ENCODE measurements at places on chromosomes 1 and 21.

DNA sequence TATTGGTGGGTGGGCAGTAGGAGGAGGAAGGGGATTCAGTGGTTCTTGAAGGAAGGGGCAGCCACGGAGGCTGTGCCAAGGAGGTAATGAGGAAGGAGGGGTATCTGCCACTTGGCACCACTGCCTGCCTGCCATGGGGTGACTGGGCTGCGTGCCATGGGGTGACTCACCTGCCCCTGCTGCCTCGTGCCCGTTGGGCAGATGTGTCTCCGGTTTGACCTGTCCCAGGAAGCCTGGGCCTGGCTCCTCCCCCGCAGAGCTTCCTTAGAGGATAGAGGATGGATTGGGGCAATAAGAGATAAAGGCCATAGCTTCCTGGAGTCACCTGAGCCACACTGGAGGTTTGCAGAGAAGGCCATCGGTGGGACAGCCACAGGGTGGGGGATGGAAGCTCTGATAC lies 1.7 kb downstream of the PADI3 start:
- DNase-seq, result no peak

GRCh38 chr21:41133874-41134522 lies 34.0 kb upstream of the BACE2 start:
- DNase-seq, result no peak

DNA sequence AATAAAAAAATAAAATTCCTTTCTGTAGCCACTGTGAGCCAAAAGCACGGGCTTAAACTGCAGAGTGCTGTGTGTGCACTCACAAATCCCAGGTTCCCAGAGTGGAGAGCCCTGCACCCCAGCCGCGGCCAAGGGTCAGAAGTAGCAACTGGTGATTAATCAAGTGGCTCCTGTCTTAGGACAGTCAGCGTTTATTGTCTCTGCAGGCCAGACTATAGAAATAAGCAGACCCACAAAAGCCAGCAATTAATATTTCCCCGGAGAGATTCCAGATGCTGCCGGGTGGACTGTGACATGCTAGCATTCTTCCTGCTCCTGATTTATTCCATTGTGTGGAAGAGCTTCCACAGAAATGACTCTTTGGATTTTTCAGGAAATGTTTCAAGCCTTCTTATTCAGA lies 412.2 kb downstream of the KIF26B start:
- DNase-seq, result no peak

DNA sequence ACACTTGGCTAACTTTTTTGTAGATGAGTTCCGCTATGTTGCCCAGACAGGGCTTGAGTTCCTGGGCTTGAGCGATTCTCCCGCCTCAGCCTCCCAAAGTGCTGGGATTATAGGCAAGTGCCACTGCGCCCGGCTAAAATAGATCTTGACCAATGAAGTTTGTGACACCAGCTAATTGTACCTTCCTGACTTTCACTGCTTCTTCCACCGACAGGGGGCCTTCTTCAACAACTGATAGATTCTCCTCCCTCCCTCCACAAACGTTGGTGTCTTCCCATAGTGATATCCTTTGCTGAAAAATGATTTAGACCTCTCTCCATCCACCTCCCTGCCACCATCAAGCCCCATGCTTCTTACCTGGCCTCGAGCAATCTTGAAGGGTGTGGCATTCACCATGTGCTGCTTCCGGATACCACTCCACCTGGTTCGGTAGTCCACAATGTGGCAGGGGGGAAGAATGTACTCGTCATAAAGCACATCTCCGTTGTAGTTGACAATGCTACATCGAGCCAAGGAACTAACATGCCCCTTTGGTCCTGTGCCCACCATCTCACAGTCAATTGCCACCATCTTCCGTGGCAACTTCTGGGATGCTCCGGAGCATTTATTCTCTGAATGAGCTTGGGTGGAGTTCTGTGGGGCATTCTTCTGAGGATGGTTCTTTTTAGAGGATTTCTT lies 1.6 kb upstream of the METTL25B start:
- DNase-seq, result peak; percentile 16

DNA sequence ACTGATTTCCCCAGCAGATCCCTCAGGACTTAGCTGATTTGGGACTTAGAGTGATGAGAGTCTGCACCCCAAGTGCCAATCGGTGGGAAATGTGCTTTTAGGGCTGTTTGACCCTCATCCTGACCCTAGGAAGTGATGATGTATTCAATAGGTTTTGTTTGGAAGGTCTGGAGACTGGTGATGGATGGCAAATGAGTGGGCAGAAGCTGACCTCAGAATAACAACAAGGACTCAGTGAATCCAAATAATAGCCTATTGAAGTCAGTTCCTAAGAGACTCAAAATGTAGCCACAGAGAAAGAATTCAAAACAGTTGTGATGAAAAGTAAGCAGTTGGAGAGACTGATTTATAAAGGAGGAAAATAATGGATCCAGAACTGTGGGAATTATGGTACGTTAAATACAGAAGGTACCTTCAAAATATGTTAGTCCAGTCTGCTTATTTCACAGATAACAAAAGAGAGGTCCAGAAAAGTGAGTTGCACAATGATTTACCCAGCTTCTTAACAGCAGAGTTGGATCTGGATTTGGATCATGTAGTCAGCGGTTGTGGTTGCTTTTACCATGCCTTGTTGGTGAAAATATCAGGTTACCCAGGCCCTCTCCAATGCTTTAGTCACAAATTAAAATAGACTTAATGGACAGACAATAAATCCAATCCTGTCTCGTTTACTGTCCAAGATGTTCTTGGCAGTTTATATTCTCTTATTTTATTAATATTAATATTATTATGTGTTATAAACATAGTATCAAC lies 123.0 kb upstream of the PTBP2 start:
- no peak for DNase-seq

- DNase-seq, result no peak
Measured at GRCh38 chr1:72915581-72915980, 633.2 kb upstream of the NEGR1 start.

GRCh38 chr1:195933835-195934234 lies 674.4 kb downstream of the KCNT2 start:
- no peak for DNase-seq

- DNase-seq, result no peak
Measured at GRCh38 chr1:29912425-29912824, 676.1 kb downstream of the PTPRU start.

GRCh38 chr1:170583186-170583585 lies 51.2 kb downstream of the GORAB start:
- DNase-seq, result no peak

DNA sequence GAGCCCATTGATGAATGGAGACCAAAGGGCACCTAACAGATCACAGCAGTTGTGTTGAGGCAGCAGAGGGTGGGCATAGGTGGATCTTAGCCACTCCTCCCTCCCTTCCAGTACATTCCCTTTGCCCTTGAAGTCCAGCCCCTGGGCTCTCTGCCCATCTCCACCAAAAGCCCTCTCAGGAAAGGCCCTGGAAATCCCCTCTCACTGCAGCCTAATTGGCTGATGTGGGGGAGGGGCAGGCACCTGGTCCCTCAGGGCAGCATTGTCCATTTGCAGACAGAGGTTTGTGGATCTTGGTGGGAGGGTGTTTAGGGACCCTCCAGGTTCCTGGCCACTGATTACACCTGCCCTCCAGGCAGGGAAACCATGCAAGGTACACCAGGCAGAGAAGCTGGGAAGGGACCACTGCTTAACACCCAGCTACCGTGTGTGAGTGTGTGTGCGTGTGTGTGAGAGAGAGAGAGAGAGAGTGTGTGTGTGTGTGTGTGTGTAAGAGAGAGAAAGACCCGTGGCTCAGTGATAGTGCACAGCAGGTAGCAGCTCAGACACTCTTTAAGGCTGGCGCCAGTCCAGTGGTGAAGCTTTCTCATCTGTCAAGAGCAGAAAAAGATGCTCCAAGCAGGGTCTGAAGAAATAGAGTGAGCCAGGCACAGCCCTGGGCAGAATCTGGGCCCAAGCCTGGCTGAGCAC lies 71.1 kb downstream of the MATN1 start:
- DNase-seq, result no peak

- DNase-seq, result no peak
Measured at GRCh38 chr1:164609089-164609488, 50.1 kb downstream of the PBX1 start.

DNA sequence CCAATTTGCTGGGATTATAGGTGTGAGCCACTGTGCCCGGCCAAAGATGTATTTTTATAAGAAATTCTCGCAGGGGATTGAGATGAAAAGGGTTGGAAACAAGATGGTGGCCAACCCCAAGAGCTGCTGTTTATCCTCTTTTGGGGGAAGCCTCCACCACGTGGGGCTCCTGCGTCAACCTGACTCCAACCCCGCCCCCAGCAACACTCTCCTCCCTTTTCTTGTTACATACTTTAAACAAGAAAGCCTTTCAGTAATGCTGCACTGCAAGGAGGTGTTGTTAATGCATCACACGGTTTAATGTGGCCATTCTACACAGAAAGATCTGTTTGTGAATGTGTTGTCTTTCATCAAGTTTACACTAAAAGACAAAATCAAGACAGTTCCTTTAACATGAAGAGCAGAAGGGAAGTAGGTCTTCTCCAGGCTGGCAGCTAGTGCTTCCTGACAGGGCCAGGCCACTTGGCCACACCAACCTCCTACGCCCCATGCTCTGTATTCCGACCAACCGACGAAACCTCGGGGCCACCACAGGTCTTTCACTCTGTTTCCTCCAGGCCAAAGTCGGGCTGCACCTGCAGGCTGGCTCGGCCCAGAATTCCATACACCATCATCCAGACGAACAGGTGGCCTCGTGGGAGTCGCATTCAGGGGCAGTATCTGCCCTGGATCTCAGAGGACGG lies 25.9 kb downstream of the C2CD2 start:
- no peak for DNase-seq

DNA sequence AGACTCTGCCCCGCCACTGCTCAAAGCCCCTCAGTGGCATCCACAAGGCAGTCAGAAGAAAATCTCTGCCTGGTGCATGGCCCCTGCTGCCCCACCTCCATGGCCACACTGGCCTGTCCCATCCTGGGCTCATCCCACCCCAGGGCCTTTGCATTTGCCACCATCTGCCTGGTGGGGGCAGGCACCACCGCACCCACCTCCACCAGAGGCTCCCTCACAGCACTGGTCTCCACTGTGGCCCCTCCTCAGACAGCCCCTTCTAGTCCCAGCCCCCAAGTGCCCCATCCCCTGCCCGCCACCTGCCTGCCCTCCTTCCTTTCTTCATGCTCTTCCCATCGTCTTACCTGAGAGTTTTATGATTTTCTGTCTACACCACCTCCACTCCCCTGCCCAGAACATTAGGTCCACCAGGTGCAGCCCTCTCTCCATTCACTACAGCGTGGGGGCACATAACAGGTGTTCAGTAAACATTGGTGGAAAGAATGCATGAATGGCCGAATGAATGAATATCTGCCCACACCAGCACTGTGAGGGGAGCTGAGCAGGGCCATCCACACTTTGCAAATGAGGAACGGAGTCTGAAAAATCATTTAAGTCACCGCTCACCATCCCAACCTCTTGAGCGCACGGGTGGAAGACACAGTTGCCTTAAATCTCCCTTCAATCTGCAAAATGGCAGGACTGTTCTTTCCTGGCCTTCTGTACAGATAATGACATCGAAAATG lies 2.1 kb downstream of the PRDM15 start:
- no peak for DNase-seq

GRCh38 chr1:246511203-246511602 lies 4.1 kb upstream of the SMYD3 start:
- DNase-seq, result no peak

DNA sequence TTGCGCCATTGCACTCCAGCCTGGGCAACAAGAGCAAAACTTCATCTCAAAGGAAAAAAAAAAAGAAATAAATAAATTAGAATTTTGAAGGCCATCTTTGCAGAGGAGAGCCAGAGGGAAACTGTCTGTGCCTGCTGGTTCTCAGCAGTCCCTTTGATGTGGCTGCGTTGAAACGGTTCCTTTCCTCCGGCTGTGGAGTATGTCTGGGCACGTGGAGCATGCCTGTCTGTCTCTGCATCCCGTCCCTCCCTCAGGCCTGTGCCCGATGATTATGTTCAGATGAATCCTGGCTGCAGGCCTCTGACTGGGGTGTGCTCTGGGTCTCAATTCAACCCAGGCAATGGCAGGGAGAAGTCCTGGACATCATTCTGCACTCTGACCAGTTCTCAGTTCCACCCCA lies 33.4 kb downstream of the KIAA1614 start:
- no peak for DNase-seq

- no peak for DNase-seq
Measured at GRCh38 chr1:8095584-8095983, 69.5 kb upstream of the ERRFI1 start.

- no peak for DNase-seq
Measured at GRCh38 chr1:76786222-76786621, 81.1 kb upstream of the ST6GALNAC5 start.

- peak; percentile 71 for DNase-seq
Measured at GRCh38 chr1:207963427-207964194, 52.7 kb upstream of the CD34 start.

DNA sequence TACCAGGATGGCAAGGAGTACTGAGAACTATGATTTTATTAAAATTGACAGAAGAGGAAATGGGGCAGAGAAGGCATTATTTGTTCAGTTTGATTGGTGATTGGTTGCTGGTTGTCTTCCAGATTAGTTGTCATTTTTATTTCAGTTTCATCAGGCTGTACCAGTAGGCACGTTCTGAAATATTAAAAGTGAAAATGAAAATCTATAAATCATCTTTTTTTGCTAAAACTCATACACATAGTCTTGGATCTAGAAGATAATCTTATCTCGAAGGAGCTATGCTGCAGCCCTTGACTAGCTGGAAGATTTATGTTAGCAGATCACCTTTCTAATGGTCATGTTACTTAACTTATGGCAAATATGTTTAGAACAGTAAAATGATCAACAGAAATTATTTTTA lies 29.0 kb downstream of the NEK7 start:
- DNase-seq, result no peak

DNA sequence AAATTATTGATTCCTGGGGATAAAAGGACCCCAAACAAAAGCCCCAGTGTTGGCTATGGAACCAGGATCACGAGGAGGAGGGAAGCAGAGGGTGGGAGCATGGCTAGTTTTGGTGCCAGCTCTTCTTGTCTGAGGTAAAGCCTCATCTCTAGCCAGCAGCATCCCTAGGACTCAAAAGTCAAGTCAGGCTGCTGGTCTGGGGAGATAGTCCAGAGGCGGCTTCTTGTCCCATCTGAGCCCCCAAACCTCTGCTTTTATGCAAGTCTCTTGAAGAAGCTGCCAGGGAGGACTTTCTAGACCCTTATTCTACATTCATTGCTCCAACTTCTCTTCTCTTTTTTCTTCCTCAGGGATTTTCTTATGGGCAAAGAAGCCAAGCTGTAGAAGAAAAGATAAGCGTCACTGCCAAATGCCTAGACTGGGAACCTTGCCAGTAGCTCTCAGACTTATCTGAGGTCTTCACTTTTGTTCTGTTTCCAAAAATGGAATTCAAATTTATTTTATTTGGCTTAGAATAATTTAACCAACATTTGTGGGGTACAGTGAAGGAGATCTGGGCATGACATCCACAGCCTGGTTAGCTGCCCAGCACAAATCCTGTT lies 6.9 kb upstream of the ANKRD35 start:
- no peak for DNase-seq

GRCh38 chr1:90402893-90403849 lies 313.9 kb downstream of the BARHL2 start:
- no peak for DNase-seq

GRCh38 chr1:74673351-74674111 lies at the start of gene ERICH3:
TSS of gene ERICH3 (minus strand) at chr1:74673792. CDS start at chr1:74673519, 273 bp downstream.
- no peak for DNase-seq

- DNase-seq, result no peak
Measured at GRCh38 chr1:108107658-108108057, 92.5 kb downstream of the SLC25A24 start.
